ENCODE measurements at places on chromosomes 4 and X.

GRCh38 chr4:120517966-120518365 is 404.6 kb downstream of the PRDM5 start:
- DNase-seq = no peak

DNA sequence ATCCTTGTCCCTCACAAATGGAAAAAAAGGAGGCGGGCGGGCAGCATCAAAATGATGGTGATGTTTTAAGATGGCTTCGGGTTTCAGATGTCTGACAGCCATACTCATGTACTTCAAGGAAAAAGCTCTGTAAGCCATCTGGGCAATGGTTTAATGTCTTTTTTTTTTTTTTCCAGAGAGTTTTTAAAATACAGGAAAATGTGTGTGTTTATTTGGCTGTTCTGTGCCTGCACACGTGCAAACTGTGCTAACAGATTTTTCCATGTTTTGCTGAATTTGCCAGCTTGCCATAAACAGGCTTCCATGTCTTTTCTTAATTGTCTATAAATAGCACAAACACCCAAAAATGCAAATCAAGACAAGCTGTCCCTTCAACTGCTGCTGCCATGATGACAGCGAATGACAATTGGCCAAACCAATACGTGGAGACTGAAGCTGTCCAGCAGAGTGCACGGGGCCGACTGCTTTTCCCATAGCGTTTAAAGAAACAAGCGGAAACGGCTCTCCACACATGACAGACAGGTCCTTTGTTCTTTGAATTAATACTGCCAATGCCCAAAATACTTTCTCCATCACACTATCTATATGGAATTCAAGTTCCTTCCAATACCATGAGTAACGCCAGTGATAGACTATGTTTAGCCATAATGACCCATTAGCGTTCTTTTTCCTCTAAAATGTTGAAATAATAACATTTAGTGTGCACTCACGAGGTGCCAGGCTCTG is 35.7 kb downstream of the AFAP1 start:
- DNase-seq = no peak

- DNase-seq = no peak
Observed at GRCh38 chr4:60216752-60217151, 983.4 kb upstream of the ADGRL3 start.

DNA sequence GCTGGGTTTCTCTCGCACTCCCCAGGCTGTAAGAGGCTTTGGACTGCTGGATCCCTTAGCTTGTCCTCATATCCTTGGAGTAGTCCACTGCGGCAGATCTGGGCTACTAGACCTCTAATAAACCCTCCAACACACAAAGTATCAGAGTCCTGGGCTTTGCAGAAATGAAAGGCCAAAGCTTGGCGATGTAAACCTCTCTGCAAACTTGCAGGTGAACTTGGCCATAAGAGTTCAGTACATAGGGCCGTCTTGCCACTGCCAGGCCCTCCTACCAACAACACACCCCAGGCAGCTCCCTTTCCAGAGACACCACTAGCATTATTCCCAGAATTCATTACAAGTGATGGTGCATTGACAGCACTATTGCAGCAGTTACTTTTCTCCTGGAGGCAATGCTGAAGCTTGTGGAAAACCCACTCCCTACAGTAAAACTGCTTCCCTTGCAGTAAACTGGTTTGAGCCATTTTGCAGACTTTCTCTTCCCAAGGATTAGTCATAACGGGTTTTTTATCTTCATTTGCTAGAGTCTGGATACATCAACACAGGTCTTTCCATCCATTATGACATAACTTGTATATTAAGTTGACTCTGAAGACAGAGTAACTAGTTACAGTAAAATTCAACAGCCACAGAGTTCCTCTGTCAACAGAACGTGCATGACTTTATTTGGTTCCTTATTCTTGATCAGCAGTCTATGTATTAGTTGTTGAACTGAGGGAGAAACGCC is 2.4 kb downstream of the ANKRD50 start:
- DNase-seq = no peak

DNA sequence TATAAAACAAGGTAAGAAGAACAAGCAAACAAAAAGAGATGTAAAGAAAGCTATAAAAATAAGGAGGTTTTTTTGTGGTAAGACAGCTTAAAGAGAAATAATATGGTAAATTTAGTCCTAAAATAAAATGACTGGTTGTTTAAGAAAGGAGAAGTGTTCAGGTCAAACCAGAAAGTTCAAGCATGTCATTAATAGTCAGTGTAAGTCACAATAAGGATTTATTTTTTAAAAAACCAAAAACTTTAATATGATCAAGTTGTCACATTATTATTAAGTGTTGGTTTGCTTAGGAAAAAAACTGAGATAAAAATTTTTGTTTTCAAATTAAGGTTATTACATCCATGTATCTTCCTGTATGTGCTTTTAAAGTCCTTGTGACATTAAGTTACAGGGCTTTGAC is 19.1 kb downstream of the ASIC5 start:
- no peak for DNase-seq

DNA sequence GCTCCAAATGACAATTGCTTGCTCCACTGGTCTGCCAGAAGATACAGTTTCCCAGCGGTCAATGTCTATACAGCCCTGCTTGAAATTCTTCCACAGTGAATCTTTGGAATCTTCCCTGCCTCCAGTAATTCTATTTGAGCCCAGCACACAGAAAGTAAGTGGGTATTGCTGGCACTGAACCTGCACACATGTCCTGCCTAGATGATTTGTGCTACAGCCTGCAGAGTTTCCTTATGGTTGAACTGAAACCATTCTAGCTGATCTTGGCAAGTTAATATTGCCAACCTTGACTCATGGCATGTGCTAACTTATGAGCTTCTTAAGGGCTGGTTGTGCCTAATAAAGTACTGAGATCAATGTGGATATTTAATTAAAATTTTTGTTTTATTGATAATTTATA is 553.8 kb upstream of the GNPDA2 start:
- DNase-seq = no peak

GRCh38 chr4:22343606-22344005 is 172.3 kb downstream of the ADGRA3 start:
- no peak for DNase-seq

All from activated T-cell treated with anti-CD3 and anti-CD28 coated beads for 4 hours (primary cell).